ENCODE measurements at places on chromosomes 16 and 17.

DNA sequence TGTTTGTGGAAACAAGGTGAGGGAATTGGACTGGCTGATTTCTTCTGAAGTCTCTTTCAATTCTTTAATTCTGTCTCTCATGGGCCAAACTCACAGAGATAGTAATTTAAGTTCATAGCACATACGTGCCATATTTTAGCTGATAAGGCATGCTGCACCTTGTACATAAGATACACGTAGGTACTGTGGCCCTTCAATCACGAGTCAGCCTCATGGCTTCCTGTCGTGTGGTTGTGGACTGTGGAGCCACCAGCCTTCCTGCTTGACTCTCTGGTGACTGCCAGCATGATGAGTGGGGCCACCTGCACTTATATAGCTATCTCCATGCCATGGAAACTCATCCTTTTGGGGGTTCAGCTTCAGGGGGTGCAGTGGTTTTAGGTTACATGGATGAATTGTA, 25.1 kb downstream of the KSR1 start:
- DNase-seq: no peak

DNA sequence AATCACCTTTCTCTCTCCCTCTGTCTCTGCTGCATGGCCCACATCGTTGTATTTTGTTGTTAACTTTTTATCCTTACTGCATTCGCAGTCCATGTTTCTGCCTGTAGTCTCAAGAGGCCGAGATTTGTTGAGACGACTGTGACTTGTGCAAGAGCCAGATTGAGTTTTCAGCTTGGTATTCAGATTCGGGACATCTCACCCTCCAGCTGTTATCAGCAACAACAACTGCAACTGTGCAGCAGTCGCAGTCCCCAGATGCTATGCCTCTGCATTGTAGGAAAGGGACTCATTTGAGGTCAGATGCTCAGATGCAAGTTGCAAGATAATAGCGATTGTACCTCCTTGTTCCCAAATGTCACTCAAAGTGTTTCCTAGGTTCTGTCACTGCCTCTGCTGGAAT, 209.0 kb downstream of the SNX29 start:
- no peak for DNase-seq

GRCh38 chr16:8675183-8676159, 1.1 kb downstream of the ABAT start:
- no peak for DNase-seq

GRCh38 chr17:49880291-49881053, 32.6 kb upstream of the TAC4 start:
- peak; percentile 93 for DNase-seq

DNA sequence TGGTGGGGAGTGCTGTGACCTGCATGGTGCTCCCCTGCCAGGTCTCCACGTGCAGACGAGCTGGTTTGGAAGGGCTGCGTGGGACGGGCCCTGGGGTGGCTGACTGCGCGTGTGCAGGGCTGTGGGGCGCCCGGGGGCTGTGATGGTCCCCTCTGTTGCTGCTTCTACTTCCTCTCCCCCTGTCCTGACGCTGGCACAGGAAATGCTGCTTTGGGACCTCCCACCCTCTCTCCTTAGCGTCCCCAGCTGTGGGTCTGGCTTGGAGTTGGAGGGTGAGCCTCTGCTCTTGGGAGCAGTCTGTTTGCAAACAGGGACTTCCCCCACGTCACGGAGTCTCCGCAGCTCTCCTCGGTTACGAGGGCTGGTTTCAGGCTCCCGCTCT, 35.2 kb downstream of the TSC2 start:
- no peak for DNase-seq

DNA sequence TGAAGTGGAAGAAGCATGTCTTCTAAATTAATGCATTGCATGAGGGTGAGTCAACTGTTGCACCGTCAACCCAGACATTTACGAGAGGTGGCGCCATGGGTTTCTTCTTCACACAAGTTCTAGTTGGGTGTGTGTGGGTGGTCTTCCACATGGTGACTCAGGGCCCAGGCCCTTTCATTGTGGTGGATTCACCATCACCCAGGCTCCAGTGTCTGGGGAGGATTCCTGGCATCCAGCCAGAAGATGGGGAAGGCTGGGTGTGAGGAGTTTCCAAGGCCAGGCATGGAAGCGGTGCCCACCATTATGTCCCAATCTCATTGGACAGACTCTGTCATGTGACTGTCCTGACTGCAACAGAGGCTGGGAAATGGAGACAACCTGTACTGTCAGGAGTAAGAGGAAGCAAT, 21.4 kb upstream of the JPH3 start:
- DNase-seq: no peak

DNA sequence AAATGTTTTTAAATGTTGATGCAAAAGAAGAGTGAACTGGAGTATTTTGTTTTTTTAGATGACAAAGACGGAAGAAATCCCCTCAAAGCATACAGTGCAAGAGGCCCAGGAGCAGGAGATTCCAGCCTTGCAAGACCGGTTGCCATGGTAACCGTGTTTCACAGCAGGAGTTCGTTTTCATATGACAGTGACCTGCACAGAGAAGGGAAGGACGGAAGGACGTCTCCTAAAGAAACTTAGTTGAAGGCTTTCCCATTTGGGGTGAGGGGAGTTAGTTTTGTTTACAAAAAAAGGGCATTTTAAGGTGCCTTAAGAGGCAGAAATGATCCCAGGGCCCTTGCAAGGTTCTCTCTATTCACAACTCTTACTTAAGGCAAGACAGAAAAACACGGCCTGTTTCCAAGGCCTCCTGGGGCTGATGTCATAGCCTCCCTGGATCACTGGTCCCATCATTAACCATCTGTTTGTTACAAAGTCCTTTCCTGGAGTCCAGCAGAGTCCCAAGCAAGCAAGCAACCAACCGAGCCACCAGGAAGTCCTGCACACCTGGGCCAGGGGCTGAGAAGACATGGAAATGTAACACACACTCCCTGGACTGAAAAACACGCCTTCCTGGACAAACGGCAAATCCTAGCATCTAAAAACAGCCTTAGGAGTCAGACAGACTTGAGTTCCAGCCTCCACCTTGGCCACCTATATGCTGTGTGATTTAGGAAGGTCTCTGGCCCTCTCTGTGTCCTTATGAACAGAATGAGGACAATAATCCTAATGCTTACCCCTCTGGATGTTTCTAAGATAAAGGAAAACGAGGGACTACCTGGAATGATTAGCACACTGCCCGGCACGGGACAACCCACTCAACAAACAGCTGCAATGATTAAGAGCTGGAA, 30.3 kb upstream of the RPH3AL start:
- DNase-seq: no peak

All from mesenteric fat pad (tissue), 1 donor.